Erythroblast (primary cell): ENCODE measurements at places on chromosomes 13 and 19.

DNA sequence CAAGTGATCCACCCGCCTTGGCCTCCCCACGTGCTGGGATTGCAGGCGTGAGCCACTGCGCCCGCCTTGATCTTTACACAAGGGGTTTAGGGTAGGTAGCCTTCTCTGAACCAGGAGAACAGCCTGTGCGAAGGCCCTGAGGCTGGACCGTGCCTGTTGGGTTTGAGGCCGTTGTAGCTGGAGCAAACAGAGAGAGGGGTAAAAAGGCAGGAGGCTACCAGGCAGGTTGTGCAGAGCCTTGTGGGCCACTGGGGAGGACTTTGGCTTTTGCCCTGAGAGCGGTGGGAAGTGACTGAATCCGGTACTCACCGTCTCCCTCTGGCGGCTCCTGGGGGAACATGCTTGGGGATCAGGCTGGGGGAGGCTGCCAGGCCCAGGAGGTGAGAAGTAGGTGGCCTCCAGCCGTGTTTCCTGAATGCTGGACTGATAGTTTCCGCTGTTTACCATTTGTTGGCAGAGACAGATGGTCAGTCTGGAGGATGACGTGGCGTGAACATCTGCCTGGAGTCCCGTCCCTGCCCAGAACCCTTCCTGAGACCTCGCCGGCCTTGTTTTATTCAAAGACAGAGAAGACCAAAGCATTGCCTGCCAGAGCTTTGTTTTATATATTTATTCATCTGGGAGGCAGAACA lies 24.6 kb downstream of the SPC24 start:
- DNase-seq, result peak; percentile 84

GRCh38 chr19:32692727-32693061 lies 1.1 kb downstream of the NUDT19 start:
- DNase-seq, result no peak

- peak; percentile 17 for DNase-seq
Measured at GRCh38 chr19:53132141-53132991, at the start of gene ZNF415. ZNF415 (minus strand) TSS chr19:53132910; CDS start chr19:53122676, 10,234 bp downstream.

GRCh38 chr13:73767191-73767741 lies 366.9 kb downstream of the KLF12 start:
- DNase-seq, result no peak

GRCh38 chr13:70960841-70961443 lies 852.7 kb upstream of the KLHL1 start:
- DNase-seq, result peak; percentile 26

GRCh38 chr19:54644056-54644455 lies 13.8 kb downstream of the LILRB1 start:
- DNase-seq, result no peak

DNA sequence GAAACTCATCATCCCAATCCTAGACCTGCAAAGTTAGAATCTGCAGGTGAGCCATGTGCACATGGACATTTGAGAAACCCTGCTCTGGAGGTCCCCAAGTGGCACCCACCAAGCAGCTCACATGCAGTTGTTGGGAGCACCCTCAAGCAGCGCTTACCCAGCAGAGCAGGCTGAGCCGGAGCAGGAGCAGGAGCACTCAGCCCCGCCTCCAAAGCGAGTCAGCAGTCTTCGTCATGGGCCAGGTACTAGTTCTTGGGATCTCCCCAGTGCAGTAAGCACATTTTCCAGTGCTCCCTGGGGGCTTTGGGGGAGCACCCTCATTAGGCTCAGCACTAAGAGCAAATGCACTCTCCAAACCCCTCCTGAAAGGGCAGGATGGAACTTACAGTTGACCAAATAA lies 572.7 kb downstream of the IRS2 start:
- DNase-seq, result no peak

- no peak for DNase-seq
Measured at GRCh38 chr19:47652285-47652684, 43.4 kb downstream of the BICRA start.

GRCh38 chr13:68190818-68191217 lies 960.7 kb upstream of the PCDH9 start:
- peak; percentile 47 for DNase-seq

DNA sequence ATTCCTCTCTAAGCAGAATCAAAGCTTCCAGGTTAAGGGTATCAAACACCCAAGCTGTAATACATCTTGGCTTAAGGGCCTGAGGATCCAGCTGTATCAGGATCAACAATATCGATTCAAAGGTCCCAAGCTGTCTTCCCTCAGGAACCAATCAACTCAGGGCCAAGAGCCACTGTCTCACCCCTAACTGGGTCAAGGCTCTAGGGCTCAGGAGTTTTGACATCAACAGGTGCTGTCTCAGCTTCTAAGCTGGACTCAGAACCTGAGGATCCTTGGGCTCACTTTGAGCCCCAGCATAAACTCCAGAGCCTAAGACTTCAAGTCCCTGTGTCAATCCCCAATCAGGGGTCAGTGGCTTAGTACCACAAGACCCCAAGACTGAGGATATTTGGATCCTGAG lies 917 bp downstream of the FBXW9 start:
- DNase-seq, result no peak

DNA sequence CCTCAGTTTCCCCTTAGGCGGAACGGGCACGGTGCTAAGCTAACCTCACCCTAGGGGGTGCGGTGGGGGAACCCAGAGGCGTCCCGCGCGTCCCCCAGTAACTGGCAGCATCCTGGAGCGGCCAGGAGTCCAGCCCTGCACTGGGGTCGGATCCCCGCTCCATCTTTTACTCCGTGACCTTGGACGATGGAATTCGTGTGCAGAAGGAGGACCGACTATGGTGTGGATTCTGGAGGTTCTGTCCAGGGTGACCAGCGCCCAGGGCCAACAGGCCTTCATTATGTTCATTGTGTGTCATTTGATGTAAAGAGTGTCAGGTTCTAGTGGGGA lies 630 bp downstream of the SPPL2B start:
- DNase-seq, result no peak
